ENCODE measurements at places on chromosomes 7 and 10. TPM values are rescaled to one million over a fixed set of nuclear protein-coding genes. Genes with fewer than 3 reads are reported as not detected.

DNA sequence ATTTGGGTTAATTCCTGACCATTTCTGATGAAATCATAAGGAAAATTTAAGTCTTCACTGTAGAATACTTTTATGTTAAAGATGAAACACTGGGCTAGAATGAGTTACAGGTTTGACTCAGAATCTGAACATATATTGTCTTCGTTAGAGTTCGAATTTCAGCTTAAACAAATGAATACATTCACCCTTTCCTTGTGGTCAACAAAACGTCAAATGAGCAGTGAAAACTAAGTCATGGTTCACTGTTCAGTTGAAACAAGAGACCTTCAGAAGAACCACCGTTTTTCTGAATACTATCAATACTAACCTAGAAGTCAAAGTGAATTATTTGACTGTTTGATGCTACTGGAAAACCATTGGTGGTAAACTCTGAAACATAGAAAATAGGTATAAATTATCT is 235.2 kb upstream of the ZWINT start:
- DNase-seq = no peak

DNA sequence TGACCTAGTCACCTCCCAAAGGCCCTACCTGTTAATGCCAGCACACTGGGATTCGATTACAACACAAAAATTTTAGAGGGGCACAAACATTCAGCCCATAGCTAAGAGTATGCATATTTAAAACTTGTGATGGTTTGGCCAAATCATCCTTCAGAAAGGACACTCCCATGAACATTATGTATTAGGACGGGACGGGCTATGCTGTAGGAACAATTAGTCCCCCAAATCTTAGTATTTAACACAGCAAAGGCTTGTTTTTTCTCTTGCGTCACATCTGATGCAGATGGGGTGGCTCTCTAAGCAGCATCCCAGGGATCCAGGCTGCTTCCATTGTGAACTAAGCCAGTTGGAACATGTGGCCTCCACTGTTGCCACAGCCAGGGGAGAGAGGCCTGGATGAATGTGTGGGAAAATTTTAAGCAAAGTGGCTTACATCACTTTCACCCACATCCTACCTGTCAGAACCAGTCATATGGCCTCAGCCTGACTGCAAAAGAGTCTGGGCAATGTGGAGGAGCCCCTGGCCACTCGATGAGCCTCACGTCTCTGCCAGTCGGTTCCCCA is 26.6 kb downstream of the CHST3 start:
- DNase-seq = no peak

- DNase-seq = no peak
Measured at GRCh38 chr10:124474514-124475070, 13.0 kb downstream of the LHPP start.

- DNase-seq = no peak
Measured at GRCh38 chr10:122515588-122516231, 44.8 kb upstream of the DMBT1 start.

DNA sequence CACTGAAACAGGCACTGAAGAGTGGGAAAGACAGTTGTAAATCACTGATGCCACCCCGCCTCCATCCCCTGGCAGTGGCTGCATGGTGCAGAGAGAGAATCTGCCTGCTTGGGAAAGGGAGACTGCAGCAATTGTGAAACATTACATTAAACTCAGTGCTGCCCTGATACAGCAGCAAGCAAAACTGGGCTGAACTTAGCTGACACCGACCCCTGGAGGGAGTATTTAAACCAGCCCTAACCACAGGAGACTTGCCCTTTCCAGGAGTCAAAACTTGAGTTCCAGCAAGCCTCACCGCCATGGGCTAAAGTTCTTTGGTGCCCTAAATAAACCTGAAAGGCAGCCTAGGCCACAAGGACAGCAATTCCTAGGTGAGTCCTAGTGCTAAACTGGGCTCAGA is 109.4 kb upstream of the PLPP4 start:
- no peak for DNase-seq

DNA sequence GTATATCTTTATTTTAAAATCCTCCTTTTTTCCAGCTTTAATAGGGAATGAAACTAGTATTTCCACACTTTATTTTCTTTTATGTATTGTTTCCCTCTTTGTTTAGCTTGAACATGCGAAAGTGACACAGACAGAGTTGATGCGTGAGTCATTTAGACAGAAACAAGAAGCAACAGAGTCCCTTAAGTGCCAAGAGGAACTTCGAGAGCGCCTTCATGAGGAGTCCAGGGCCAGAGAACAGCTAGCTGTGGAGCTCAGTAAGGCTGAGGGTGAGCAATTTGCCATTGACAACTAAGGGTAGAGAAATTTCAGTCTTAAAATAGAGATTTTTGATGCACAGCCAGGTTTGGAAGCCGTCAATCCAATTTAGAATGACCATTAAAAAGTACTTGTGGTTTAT is 73.1 kb downstream of the CYP51A1 start:
- DNase-seq = no peak

GRCh38 chr10:132054564-132054963 is 11.2 kb upstream of the JAKMIP3 start:
- DNase-seq = peak; percentile 88

DNA sequence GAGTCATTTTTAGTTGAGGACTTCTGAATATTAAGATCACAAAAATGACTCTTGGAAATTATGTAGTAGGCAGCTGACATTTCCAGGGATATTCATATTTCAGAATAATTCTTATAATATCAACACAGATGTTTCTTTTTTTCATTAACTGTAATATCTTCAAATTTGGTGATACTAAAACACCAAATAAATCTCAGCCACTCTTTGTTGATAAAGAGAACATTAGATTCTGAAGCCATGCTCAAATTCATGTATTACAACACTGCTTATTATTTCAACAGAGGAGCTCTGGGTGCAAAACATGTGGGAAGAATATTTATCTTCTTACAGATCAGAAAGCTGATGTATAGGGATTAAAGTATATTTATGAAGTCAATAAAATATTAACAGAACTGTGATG is 355.4 kb downstream of the CRPPA start:
- no peak for DNase-seq

- no peak for DNase-seq
Measured at GRCh38 chr7:20217193-20217948, at the start of gene MACC1. TSS of gene MACC1 (minus strand) at chr7:20217384. CDS start at chr7:20161862, 55,522 bp downstream.

DNA sequence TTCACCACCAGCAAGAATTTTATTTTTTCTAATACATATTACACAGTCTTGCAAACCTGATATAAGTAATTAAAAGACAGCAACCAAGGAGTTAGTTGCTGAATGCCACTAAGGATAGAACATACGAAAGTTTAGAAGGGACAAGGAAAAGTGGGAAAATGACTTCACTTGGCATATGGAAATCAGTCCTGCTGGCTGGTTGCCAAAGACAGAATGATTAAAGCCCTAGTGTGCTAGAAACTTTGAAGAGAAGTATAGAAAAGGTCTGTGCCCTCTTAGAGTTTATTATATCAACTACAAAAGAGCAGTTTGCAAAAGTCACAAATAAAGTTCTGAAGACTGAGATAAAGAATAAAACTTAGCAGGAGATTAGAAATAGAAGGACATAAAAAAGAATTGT is 5.8 kb upstream of the YAE1 start:
- no peak for DNase-seq

GRCh38 chr7:22561895-22562593 is 62.1 kb upstream of the STEAP1B start:
- DNase-seq = no peak

GRCh38 chr7:124590814-124591213 is 174.8 kb downstream of the GPR37 start:
- no peak for DNase-seq

GRCh38 chr10:116226053-116226452 is 47.0 kb downstream of the GFRA1 start:
- no peak for DNase-seq

PPP1R3A gene
- not detected for total RNA-seq

HMX3 gene
- total RNA-seq = not detected

SLC12A9 gene
- 21.9 TPM for total RNA-seq

LIPJ gene
- total RNA-seq = not detected

FOXP2 gene
- 0.28 TPM for total RNA-seq

CALHM3 gene
- total RNA-seq = 0.10 TPM

GIMAP7 gene
- total RNA-seq = not detected

IGFBP1 gene
- not detected for total RNA-seq

All from H7 (cell line).